Bladder microvascular endothelial cell (primary cell): ENCODE measurements at places on chromosomes 7 and 10. TPM values are rescaled to one million over a fixed set of nuclear protein-coding genes. Genes with fewer than 3 reads are reported as not detected.

Gene TMEM176B
- not detected in 2 replicates for total RNA-seq

Gene GPR26
- total RNA-seq: not detected in 2 replicates

Gene NKX1-2
- not detected in 2 replicates for total RNA-seq

Gene SPDYE6
- total RNA-seq: 0.06 TPM in 1 of 2 replicates, not detected in the other

Gene EVX1
- total RNA-seq: not detected in 2 replicates

Gene RHBDD2
- 9.7 and 14.2 TPM in 2 replicates for total RNA-seq

Gene FAM25A
- total RNA-seq: not detected in 2 replicates

Gene PLEKHA8
- 7.8 and 20.5 TPM in 2 replicates for total RNA-seq
